ENCODE measurements at places on chromosomes 4 and X. TPM values are rescaled to one million over a fixed set of nuclear protein-coding genes. Genes with fewer than 3 reads are reported as not detected.

- DNase-seq: no peak
- H3K36me3 ChIP-seq: no peaks in the 10 kb centered on the region
- H3K4me3 ChIP-seq: no peak overlapping the region
- H3K27ac ChIP-seq: no peak overlapping the region
- no peaks in the 10 kb centered on the region for H3K27me3 ChIP-seq
Measured at GRCh38 chr4:27490766-27491165, 630.1 kb downstream of the STIM2 start.

- no peak for DNase-seq
- no peak overlapping the region for H3K4me3 ChIP-seq
- H3K36me3 ChIP-seq: no peaks in the 10 kb centered on the region
- no peaks in the 10 kb centered on the region for H3K27me3 ChIP-seq
Measured at GRCh38 chr4:185256446-185256845, 47.0 kb downstream of the SNX25 start.

- no peaks in the 10 kb centered on the region for H3K27me3 ChIP-seq
- no peaks in the 10 kb centered on the region for H3K4me1 ChIP-seq
- no peak for DNase-seq
- H3K36me3 ChIP-seq: peaks cover 18% of the 10 kb centered on the region
Measured at GRCh38 chrX:16814597-16814996, 28.3 kb downstream of the TXLNG start.

The FHDC1 gene
- 0.27 TPM for total RNA-seq

- H3K4me3 ChIP-seq: no peak overlapping the region
- no peak overlapping the region for H3K27ac ChIP-seq
- H3K4me1 ChIP-seq: no peaks in the 10 kb centered on the region
Measured at GRCh38 chrX:54708404-54708803, 89.7 kb downstream of the ITIH6 start.

The LANCL3 gene
- 0.22 TPM for total RNA-seq

- H3K36me3 ChIP-seq: no peaks in the 10 kb centered on the region
- H3K27ac ChIP-seq: peak overlapping the region; percentile 43
- H3K4me1 ChIP-seq: no peaks in the 10 kb centered on the region
- no peaks in the 10 kb centered on the region for H3K27me3 ChIP-seq
Measured at GRCh38 chrX:12956704-12957534, 18.0 kb upstream of the TMSB4X start.

The SCRG1 gene
- total RNA-seq: 0.19 TPM

The KIAA1210 gene
- total RNA-seq: not detected

GRCh38 chrX:153684467-153685155, 3.1 kb upstream of the SLC6A8 start:
- H3K36me3 ChIP-seq: no peaks in the 10 kb centered on the region
- no peaks in the 10 kb centered on the region for H3K4me1 ChIP-seq
- H3K27ac ChIP-seq: no peak overlapping the region

The MPP1 gene
- 15.1 TPM for total RNA-seq

DNA sequence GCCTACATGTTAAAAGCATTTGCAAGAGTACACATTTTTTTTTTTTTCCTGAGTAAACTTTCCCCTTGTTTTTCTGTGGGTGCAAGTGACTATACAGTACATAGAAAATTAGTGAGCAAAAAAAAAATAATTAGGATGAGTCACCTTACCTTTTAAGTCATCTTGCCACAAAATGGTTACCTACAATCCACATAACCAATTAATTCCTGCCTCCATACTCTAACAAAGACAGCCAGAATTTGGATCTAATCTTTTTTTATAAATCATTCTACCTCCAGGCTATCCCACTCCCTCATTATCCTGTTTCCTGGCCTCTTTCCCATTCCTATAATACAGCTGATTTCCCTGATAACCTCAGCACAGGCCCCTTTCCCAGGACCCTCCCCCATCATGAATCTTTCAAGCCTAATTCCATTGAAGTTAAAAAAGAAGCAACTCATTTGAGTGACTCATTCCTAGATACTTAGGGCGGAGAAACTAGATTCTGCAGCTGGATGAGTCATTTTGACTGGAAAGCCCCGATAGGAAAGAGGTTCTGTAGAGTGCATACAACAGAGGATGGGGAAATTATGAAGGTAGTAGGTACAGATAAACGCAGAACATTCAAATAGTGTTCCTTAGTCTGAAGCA, 128.2 kb downstream of the C4orf51 start:
- H3K27ac ChIP-seq: peak overlapping the region; percentile 62
- no peak overlapping the region for H3K4me3 ChIP-seq

The CLDN34 gene
- total RNA-seq: not detected

The CT55 gene
- total RNA-seq: not detected

DNA sequence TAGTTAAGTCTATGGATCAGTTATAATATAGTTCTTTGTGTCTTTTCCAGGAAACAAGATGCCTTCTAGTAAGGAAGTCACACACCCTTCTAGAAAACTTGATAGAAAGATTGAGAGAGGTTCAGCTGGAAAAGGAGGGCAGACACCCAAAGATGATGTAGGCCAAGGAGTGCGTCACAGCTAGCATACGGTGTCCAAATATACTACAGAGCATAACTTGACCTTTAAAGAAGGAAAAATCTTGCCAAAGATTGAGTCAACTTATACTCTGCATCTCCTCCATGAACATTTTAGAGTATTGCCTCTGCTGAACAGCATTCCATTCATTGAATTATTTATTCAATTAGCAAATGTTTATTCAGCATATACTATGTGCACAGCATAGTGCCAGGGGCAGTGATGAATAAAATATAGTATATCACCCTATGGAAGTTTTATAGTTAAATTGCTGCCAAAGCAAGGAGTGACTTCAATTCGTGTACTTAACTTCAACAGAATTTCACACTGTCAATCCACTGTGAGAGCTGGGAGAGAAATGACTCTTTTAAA, 51.9 kb upstream of the SLC6A14 start:
- H3K27ac ChIP-seq: no peak overlapping the region
- H3K4me3 ChIP-seq: no peak overlapping the region
- H3K36me3 ChIP-seq: no peaks in the 10 kb centered on the region
- no peaks in the 10 kb centered on the region for H3K27me3 ChIP-seq

- no peaks in the 10 kb centered on the region for H3K36me3 ChIP-seq
- DNase-seq: no peak
- no peaks in the 10 kb centered on the region for H3K27me3 ChIP-seq
- H3K4me3 ChIP-seq: peak overlapping the region; percentile 53
- H3K4me1 ChIP-seq: no peaks in the 10 kb centered on the region
Measured at GRCh38 chr4:118850488-118851173, 14.7 kb upstream of the SEC24D start.

The NUDT9 gene
- 33.3 TPM for total RNA-seq

The SPACA5 gene
- total RNA-seq: not detected

The CXCL10 gene
- total RNA-seq: 0.32 TPM

- H3K27me3 ChIP-seq: no peaks in the 10 kb centered on the region
- DNase-seq: no peak
- H3K4me3 ChIP-seq: no peak overlapping the region
- H3K27ac ChIP-seq: no peak overlapping the region
Measured at GRCh38 chr4:70158576-70158975, 4.5 kb downstream of the PRR27 start.

GRCh38 chr4:188299161-188299560, 159.9 kb downstream of the TRIML1 start:
- no peak overlapping the region for H3K27ac ChIP-seq
- H3K4me1 ChIP-seq: no peaks in the 10 kb centered on the region
- H3K27me3 ChIP-seq: no peaks in the 10 kb centered on the region
- no peak for DNase-seq
- no peak overlapping the region for H3K4me3 ChIP-seq

DNA sequence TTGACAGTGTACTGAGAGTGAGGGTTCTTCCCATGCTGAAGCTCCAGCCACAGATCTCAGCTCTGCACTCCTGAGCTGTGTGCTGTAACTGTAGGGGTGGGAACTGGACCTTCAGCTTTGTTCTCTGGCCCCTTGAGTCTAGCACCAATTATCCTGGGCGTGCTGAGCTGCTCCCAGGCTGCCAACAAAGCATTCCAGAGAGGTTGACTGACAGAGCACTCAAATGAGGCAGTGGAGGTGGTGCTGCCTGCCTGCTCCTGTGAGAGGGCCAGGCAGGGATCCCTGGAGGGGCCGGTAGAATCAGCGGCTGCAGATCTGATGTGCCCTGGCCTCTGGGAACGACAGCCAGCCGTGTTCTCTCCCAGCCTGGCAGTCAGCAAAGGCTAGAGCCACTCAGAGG, 375.7 kb upstream of the AADAT start:
- no peak for DNase-seq
- no peak overlapping the region for H3K27ac ChIP-seq
- H3K27me3 ChIP-seq: no peaks in the 10 kb centered on the region
- H3K4me3 ChIP-seq: no peak overlapping the region
- H3K4me1 ChIP-seq: no peaks in the 10 kb centered on the region

- no peaks in the 10 kb centered on the region for H3K36me3 ChIP-seq
- H3K27ac ChIP-seq: no peak overlapping the region
- no peak for DNase-seq
- no peak overlapping the region for H3K4me3 ChIP-seq
Measured at GRCh38 chr4:153763404-153763803, 3.6 kb upstream of the RNF175 start.

- no peaks in the 10 kb centered on the region for H3K36me3 ChIP-seq
- H3K4me3 ChIP-seq: no peak overlapping the region
- no peak overlapping the region for H3K27ac ChIP-seq
- no peaks in the 10 kb centered on the region for H3K4me1 ChIP-seq
- no peak for DNase-seq
Measured at GRCh38 chrX:17767734-17768133, 30.4 kb downstream of the SCML1 start.

Data from psoas muscle (tissue), 8 donors.